ENCODE measurements at places on chromosomes 7 and 10.

- DNase-seq, result no peak
Measured at GRCh38 chr10:129767751-129768150, 196.3 kb downstream of the EBF3 start.

DNA sequence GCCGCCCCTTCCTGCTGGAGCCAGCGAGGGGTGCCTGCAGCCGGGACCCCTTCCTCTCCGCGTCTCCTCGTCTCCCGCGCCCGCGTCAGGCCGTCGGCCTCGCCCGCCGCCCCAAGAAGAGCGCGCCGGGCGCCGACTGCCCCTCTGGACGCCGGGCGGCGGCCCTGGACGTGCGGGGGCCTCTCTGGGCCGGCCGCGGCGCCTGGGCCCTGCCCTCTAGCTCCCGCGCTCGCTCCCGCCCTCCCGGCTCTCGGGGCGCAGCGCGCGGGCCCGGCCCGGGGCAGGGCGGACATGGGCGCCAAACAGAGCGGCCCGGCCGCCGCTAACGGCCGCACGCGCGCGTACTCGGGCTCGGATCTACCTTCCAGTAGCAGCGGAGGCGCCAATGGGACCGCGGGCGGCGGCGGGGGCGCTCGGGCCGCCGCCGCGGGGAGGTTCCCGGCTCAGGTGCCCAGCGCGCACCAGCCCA, 704 bp downstream of the ZNRF2 start:
- DNase-seq, result peak; percentile 35

DNA sequence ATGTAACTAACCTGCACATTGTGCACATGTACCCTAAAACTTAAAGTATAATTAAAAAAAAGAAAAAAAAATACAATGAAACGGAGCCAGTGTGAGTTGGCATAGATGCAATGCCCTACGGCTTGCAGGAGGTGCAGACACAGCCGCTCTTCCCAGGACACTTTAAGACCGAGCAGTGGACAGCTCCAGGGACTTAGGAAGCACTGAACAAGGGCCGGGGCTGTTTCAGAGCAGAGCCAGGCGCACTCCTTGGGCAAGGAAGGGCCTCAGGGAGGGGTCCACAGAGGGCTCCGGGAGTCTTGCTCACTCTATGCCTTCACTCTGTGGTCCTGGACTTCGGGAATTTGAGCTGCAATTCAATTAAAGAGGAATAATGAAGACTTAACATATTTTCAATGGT, 355.3 kb downstream of the TCERG1L start:
- peak; percentile 31 for DNase-seq

- DNase-seq, result no peak
Measured at GRCh38 chr10:63155388-63156020, 22.4 kb downstream of the NRBF2 start.

DNA sequence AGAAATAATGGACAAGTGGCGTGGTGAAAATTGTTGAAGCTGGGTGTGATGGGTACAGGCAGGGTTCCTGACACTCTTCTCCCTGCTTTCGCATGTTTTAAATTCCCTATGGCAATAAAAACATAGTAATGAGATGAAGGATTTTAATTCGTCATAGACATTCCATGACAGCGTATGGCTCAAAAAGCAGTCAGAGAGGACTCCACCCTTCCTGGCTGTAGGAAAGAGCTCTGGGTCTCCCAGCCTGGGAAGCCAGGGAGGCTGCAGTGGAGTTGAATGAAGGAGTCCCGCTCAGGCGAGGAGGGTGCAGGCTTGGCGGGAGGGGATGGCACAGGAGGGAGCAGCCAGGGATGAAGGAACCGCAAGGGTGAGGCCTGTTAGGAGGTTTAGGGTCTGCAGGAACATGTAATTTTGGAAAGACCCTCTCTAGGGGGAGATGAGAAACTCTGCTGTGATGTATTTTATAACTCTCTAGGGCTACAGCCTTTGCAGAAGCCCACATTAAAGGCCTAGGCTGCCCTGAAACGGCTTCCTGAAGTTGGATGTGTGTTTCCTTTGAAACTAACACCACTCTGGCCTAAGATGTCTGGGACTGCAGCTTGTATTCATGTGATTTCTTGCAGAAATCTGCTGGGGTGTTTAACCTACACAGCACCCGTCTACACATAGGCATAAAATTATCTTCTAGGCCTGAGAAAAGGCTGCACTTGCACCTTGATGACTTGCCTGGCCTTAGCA, 7.6 kb upstream of the LARP4B start:
- no peak for DNase-seq

DNA sequence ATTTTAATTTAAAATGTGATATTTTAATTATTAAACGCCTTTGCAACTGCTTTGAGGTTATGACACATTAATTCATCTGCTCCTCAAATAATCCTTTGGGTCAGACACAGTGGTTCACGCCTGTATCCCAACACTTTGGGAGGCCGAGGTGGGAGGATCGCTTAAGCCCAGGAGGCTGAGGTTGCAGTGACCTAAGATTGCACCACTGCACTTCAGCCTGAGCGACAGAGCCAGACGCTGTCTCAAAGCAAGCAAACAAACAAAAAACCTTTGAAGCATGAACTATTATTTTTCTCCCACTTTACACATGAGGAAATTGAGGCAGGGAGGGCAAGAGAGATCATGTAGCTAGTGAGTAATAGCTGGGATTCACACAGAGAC, 1.5 kb upstream of the POLD2 start:
- no peak for DNase-seq

DNA sequence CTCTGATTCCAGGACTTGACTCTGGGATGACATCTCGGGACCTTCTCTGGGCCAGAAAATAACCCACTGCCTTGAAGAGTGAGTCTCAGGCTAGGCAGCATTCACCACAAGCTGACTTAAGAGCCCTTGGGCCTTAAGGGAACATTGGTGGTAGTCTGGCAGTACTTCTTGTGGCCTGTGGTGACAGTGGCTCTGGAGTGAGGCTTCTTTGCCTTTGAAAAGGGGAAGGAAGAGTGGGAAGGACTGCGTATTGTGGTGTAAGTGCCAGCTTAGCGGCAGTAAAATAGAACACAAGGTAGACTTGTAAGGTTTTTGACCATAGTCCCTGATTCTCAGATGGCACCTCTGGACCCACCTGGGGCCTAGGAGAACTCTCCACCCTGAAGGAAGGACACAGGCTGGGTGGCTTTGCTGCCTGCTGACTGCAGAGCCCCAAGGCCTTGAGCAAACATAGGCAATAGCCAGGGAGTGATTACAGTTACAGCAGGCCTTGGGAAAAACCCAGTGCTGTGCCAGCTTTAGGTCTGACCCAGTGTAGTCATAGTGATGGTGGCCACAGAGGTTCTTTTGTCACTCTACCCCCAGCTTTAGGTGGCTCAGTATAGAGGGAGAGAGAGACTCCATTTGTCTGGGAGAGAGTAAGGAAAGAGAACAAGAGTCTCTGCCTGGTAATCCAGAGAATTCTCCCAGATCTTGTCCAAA, 483.9 kb downstream of the SH2D4B start:
- no peak for DNase-seq

DNA sequence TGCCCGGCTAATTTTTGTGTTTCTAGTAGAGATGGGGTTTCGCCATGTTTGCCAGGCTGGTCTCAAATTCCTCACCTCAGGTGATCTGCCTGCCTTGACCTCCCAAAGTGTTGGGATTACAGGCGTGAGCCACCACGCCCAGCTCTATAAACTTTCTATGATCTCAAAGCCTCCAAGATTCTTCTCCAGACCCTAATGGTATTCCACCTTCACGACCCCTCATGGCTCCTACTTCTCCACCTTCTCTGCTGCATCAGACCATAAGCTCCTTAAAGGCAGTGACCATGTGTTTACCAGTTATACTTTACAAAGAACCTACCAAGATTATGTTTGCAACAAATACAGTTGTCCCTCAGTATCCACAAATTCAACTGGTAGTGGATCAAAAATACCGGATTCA, 10.1 kb upstream of the BAZ1B start:
- DNase-seq, result no peak

GRCh38 chr7:75038508-75038907, 35.1 kb downstream of the RCC1L start:
- DNase-seq, result no peak

DNA sequence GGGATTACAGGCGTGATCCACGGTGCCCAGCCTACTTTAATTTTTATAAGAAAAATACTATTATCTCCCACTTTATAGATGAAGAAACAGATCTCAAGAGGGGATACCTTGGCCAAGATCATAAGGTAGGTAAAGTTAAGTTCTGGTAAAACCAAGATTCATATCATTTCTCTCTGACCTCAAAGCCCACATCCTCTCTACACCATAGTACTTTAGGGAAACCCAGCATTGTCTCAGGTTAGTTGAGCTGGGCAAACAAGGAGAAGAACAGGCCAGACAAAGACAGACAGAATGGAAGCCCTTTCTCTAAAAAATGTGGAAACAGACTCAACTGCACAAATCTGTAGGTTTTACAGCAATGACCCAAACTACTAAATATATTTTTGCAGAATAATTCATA, 197.7 kb upstream of the FRMD4A start:
- DNase-seq, result no peak

- DNase-seq, result no peak
Measured at GRCh38 chr7:110541962-110542361, 549.0 kb upstream of the LRRN3 start.

DNA sequence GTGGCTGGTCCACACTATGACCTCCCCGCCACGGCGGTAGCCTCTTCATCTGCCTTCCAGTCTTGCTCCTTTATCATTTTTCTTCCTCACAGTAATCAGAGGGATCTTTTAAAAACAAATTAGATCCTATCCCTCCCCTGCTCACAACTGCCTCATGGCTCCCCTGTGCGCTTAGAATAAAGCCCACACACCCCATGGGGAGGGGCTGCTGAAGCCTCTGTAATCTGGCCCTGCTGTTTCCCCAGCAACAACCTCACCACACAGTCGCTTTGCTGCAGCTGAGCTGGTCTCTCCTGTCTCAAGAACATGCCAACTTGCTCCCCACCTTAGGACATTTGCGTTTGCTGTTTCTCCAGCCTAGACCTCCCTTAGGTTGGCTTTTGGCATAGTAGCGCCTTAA, 41.0 kb downstream of the SP8 start:
- peak; percentile 35 for DNase-seq

- DNase-seq, result no peak
Measured at GRCh38 chr7:28349637-28350036, 62.7 kb upstream of the CREB5 start.

DNA sequence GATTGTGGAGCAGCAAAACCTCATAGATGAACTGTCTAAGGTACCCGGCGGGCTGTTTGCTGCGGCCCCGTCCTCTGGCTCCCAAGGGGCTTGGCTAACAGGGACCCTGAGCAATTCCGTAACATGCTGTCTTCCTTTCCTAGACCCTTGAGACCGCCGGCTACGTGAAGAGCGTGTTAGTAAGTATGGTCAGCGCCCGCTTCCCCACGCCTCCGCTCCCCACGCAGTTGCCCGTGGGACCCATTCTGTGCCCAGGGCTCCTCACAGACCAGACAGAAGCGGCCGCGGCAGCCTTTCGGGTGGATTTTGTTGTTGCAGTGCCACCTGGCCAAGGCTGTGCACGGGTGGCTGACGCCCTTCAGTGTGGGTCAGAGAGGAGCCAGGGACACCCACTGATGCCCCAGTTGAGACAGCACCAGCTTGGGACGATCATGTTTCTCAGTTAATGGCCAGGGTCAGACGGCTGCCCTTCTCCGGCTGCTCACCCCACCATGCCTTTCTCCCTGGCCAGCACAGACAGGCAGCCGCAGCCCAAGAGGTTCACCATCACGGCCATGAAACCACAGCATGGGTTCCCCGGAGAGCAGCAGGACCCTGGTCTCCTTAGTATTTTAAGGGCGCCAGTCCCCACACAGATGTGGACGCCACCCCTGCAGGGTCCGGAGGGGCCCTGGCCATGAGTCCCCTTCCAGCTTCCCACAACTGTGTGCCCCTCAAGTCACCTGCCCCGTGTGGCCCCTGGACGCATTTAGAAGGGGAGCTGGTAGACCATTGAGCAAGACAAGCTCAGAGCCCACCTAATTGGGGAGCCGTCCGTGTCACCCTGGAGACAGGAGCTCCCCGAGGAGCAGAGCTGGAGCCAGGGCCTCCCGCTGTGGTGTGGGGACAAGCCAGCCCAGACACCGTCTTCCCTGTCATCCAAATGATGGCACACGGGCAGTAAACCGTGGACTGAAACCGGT, 49.4 kb upstream of the DPYSL4 start:
- no peak for DNase-seq

- DNase-seq, result no peak
Measured at GRCh38 chr10:112338957-112339356, 35.0 kb upstream of the ACSL5 start.

- DNase-seq, result no peak
Measured at GRCh38 chr7:130266258-130266960, at the start of gene CPA2. Gene CPA2, plus strand, starts transcription at chr7:130266863. Its CDS starts 19 bp downstream, at chr7:130266882.

DNA sequence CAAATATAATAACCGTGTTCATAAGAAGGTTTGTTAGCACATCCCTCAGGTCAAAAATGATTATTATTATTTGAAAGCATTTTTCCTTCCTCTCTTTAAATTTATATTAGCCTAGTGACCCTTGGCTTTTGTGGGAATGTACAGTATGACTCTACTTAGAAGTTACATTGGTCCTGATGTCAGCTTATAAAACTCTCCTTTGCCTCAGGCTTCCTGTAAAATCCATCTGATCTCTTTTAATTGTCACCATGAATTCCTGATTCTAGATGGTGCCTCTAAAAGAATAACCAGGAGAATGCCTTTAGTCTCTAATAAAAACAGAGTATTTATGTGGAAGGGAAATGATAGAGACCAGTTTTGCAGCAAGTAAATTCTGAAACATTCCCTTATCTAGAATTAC, 1134.4 kb downstream of the XPNPEP1 start:
- DNase-seq, result no peak

Data from iPS-NIHi11 (cell line).